ENCODE measurements at places on chromosomes 6 and 20.

GRCh38 chr6:165702669-165703068 is 39.6 kb upstream of the PDE10A start:
- no peak for DNase-seq

DNA sequence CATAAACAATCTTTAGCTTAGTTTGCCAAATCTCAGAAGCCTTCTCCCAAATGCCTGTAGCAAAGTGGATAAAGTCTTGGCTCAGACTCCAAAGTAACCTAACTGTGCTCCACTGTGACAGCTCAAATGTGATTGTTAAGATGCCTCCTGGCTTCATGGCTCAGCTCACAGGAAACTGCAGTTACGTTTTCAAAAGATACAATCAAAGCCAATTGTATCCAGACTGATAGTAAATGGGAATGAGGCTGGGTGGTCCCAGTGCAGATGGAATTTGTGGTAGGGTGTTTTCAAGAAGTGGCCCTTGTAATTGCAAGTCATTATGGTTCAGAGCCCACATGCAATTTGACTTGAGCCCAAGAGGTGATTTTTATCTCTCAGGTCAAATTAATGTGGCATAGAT is 151.2 kb upstream of the TAB2 start:
- DNase-seq: no peak

GRCh38 chr6:28474441-28475219 is 31.3 kb upstream of the ZSCAN23 start:
- DNase-seq: no peak

DNA sequence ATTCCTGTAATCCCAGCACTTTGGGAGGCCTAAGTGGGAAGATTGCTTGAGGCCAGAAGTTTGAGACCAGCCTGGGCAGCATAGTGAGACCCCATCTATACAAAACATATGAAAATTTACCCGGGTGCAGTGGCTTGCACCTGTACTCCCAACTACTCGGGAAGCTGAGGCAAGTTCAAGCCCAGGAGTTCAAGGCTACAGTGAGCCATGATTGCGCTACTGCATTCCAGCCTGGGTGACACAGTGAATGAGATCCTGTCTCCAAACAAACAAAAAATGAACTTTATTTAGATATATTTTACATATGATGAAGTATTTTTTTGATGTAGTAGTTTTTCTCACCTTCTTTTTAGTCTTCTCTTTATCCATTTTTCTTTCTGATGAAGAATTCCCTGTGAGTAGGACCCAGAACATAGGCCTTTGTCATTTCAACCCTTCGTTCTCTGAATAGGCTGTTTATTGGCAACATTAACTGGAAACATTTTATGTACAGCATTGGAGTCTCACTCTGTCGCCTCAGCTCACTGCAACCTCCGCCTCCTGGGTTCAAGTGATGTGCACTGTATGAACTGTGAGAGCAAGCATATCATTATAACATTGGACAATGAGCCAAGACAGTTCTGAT is 10.9 kb downstream of the KIF3B start:
- DNase-seq: no peak

- DNase-seq: no peak
These were observed 179.2 kb downstream of the PREX1 start for GRCh38 chr20:48648482-48649051.

DNA sequence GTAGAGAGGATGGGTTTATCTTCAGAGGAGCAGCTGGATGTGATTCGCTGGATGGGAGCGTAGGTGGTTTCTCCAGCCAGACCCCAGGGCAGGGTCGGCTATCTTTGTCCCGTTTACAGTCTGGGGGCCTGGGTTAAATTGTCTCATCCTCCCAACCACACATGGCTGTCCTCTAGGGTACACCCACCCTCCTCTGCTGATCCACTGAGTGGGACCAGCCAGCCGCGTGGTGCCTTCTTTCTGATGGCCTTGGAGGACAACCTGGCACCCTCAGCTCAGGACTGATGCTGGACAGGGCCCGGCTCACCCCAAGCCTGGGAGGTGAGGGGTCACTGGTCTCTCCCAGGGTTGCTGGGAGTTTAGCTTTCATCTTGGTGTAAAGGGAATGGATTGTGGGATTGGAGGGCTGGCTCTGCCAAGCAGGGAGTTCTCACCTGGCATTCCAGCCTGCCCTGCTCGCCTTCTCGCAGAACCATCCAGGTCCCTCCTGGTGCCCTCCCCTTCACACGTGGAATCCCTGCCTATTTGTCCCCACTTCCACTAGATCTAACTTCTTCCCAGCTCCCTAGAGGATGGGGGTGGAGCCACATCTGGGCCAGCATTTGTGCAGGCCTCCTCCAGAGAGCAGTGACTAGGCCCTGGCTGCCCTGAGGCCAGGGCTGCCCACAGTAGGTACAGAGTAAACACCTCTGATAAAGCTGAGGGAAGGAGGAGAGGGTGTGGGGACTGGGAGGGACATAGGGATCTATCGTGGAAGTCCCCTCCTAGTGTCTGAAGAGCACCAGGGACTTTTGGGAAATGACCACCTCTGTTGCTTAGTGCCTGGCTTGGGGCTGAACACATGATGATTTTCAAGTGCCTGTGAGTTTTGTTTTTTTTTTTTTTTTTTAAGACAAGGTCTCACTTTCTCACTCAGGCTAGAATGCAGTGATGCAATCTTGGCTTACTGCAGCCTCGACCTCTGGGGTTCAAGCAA is 1.6 kb downstream of the ITPR3 start:
- no peak for DNase-seq

GRCh38 chr6:8215631-8216030 is 113.3 kb upstream of the EEF1E1 start:
- no peak for DNase-seq

DNA sequence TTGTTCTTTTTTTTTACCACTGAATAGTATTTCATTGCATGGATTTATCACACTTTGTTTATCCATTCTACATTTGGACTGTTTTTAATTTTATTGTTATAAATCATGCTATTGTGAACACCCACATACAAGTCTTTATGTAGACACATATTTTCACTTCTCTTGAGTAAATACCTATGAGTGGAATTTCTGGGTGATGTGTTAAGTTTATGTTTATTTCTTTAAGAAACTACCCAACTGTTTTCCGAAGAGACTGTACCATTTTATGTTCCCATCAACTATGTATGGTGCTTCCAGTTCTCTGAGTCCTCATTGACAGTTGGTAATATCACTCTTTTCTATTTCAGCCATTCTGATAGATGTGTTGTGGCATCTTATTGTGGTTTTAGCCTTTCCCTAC is 54.0 kb downstream of the RIN2 start:
- DNase-seq: no peak

DNA sequence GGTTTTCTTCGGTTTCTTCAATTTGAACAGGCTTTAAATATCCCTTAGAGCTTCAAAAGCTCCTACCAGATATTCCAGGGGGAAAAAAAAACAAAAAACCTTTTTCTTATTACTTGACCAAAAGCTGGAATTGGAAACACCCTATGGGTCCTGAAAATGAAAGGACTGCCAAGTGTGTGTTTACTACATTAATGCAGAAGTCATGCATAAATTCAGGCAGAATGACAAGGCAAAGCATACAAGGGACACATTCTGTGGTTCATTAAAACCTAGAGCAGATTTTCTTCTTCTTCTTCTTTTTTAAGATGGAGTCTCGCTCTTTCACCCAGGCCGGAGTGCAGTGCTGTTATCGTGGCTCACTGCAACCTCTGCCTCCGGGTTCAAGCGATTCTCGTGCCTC is 119.1 kb downstream of the GMDS start:
- DNase-seq: no peak

DNA sequence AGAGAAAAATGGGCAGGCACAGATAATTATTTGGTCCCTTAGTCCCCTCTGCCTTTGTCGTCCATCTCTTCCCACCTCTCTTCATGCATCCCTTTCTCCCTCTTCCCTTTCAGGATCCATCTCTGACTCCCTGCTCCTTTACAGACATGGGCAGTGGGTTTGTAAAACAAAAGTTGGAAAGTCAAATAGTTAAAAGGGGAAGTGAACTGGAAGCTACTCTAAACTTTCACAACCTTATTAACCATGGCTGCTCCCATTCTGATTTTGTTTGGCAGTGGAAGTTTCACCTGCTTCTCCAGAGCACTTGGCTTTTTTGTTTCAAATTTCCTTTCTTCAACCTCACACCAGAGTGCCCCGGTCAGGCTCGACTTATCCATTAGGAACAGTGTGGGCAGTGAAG is 1.2 kb downstream of the HLA-DQA2 start:
- DNase-seq: no peak

DNA sequence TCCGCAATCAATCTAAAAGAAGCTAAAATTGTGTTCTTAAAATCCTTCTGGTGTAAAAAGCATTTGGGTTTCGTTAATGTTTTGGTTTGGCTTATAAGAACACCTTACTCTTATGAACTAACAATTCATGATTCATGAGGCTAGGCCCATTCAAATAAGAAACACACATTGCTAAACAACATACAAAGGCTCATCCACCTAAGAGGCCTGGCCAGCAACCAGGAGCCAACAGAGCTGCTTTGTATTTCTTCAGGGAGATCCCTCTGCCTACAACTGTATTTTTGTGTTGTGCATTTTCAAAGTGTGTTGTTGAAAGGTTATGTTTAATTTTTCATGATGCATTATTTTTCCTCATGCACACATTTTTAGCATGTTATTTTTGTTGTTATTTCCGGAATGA is 98.6 kb downstream of the PTPRK start:
- DNase-seq: no peak

DNA sequence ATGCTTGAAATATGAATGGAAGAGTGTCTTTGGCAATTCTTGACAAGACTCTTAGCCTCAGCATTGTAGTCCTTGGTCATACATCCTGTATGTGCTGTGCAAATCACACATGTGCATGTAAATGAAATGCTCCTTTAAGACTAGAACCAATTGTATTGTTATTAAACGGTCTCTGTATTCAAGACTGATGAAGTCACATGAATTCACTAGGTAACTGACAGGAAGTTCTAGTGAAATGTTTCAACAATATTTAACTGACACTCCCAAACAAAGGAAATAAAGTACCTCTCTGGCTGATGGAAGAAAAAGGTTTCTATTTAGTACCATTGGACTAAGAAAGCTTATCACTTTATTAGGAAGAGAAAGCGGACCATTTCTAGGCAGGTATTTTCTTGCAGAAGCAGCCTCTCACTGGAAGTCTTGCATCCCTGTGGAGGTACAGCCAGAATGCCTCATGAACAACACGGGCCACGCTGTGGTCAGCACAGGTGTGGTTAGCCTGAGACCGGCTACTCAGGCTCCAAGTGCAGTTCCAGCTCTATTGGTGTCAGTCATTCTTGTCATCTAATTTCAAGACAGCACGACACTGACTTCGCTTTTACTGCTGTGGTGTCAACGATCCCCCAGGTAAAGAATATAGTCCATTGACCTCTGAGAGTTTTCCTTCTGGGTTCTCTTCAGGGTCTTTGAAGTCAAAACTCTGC is 17.3 kb downstream of the PPP1R3G start:
- DNase-seq: no peak

GRCh38 chr6:35363293-35363750 is 21.0 kb downstream of the PPARD start:
- DNase-seq: no peak

GRCh38 chr6:44247338-44248302 is 719 bp downstream of the HSP90AB1 start:
- DNase-seq: peak; percentile 87

- no peak for DNase-seq
These were observed 289.8 kb upstream of the PREP start for GRCh38 chr6:105692613-105693215.

GRCh38 chr6:45563844-45564243 is 186.1 kb upstream of the SUPT3H start:
- no peak for DNase-seq

- DNase-seq: no peak
These were observed 293.2 kb downstream of the NRN1 start for GRCh38 chr6:5713519-5713918.

GRCh38 chr20:1810572-1810925 is 84.7 kb upstream of the SIRPA start:
- DNase-seq: no peak

DNA sequence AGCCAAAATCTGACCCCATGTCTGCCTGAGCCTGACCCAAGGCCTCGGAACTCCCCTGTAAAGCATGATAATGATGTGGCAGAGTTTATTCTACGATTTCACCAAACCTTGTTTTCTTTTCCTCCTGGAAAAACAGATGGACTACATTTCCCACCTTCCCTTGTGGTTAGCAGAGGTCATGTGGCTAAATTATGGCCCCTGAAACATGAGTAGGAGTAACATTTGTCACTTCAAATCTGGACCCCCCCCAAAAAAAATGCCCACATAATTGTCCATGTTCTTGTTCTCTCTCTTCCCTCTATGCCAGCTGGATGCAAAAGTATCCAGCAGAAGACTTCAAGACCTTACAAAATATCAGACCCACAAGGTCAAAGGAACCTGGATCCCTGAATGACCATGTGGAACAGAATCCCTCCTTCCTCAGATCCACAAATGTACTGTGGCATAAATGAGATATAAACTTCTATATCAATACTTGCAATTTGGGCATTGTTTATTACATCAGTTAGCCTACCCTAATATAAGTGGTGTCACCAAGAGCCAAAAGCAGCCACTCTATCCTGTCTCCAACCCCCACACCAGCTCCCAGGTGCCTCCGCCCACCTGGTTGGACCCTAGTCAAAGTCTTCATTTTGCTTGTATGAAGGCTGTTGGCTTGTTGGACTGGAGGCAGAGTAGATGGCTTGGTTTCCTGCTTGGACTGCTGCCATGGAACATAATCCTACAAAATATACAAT is 1.4 kb downstream of the C20orf96 start:
- DNase-seq: no peak

DNA sequence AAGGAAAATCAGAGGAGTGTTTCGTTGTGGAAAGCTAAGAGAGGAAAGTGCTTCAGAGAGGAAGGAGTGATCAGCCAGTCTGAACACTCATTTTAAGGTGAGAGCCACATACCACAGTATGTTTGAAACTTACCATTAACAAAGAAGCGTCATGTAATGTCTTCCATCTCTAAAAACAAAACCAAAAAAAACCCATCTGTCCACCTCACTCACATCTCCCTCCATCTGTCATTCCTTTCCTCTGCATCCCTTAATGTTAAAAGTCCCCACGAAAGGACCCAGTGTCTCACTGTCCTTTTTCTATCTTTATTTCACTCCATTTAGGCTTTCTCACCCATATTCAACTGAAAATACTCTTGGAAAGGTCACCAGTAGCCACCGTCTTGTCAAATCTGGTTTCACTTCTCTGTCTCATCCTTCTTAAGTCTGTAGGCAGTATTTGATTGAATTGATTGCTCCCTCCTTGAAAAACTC is 59.4 kb upstream of the GNRH2 start:
- DNase-seq: no peak

DNA sequence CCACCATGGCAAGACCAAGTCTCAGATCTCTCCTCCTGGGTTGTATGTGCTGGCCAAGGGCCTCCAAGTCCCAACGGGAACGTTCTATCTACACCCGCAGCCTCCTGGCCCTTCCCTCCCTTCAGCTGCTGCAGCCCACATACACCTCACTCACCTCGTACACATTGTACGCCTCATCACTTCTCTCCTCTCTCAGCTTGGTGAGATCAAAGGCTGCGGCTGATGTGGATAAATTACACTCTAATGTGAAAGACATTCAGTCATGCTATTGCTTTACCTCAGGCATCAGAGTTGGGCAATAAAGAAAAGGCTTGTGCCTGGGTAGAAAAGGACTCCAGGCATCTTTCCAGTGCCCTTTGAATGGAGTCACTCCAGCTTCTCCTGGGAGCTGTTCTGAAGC is 135.3 kb upstream of the FOXQ1 start:
- no peak for DNase-seq

Data from activated T-helper 9 cell treated with anti-CD3 and anti-CD28 coated beads, Interleukin-2, amount 50 U/mL, for 16 hours (primary cell).